Caco-2 (cell line): ENCODE measurements at places on chromosomes 2 and 18. TPM values are rescaled to one million over a fixed set of nuclear protein-coding genes. Genes with fewer than 3 reads are reported as not detected.

- H3K36me3 ChIP-seq: no peaks in the 10 kb centered on the region
- H3K4me1 ChIP-seq: no peaks in the 10 kb centered on the region
- no peak for DNase-seq
- no peaks in the 10 kb centered on the region for H3K27me3 ChIP-seq
- no peak overlapping the region for H3K27ac ChIP-seq
Measured at GRCh38 chr2:214232271-214232670, 178.6 kb upstream of the VWC2L start.

DNA sequence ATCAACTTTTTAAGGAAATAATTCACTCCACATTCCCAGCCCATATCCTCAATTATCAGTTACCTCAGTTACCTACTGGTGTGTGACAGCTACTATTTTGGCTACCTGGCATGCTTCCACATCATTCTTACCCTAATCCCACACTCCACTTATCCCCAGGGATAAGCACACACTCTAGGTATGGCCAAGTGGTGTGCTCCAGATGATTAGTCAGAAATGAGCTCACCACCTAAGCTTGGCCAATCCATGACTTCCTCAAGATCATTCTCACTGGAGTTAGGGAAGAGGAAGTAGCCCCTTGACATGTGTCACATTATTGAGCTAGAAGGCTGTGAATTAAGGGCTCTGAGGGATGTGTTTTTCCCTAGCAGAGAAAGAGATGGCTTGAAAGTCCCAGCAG lies 20.9 kb upstream of the SMAD4 start:
- H3K27me3 ChIP-seq: no peaks in the 10 kb centered on the region
- no peaks in the 10 kb centered on the region for H3K36me3 ChIP-seq
- H3K27ac ChIP-seq: no peak overlapping the region
- H3K4me3 ChIP-seq: no peak overlapping the region
- H3K4me1 ChIP-seq: peaks cover 17% of the 10 kb centered on the region

GRCh38 chr18:33751613-33752221 lies 173.7 kb downstream of the ASXL3 start:
- no peaks in the 10 kb centered on the region for H3K27me3 ChIP-seq
- no peaks in the 10 kb centered on the region for H3K4me1 ChIP-seq
- no peak overlapping the region for H3K27ac ChIP-seq
- no peaks in the 10 kb centered on the region for H3K36me3 ChIP-seq

- no peak for DNase-seq
- no peaks in the 10 kb centered on the region for H3K4me1 ChIP-seq
- no peak overlapping the region for H3K4me3 ChIP-seq
- H3K36me3 ChIP-seq: no peaks in the 10 kb centered on the region
- H3K27ac ChIP-seq: no peak overlapping the region
Measured at GRCh38 chr18:4921548-4921947, 275.5 kb downstream of the AKAIN1 start.

GRCh38 chr2:195656161-195656858 lies 716 bp upstream of the SLC39A10 start:
- H3K27me3 ChIP-seq: no peaks in the 10 kb centered on the region
- H3K36me3 ChIP-seq: no peaks in the 10 kb centered on the region
- H3K27ac ChIP-seq: peak overlapping the region; percentile 92
- DNase-seq: no peak
- peaks cover 29% of the 10 kb centered on the region for H3K4me1 ChIP-seq
- H3K4me3 ChIP-seq: peak overlapping the region; percentile 46

DNA sequence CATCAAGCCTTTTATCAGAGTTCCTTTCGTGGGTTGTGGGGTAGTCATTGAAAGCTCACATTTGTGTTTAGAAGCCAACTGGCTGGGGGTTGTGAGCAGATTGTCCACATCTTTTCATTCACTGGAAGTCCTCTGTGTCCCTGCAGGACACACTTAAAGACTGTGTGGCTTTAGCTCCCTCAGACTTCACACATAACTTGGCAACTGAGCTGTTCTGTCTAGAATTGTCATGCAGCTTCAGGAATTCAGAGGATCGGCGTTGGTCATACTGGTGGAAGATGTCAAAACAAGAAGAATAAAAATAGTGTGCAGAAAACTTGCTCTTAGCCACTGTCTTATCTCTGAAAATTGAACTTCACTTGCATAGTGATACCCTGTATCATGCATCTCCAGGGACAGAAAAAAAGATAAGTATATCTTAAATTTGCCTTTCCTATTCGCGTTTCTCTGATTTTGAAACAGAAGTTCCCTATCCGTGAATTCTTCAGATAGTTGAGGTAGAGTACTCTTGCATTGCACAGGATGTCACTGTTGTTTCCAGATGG lies 49.6 kb downstream of the TRAPPC12 start:
- no peak overlapping the region for H3K4me3 ChIP-seq
- peaks cover 3% of the 10 kb centered on the region for H3K36me3 ChIP-seq
- H3K27ac ChIP-seq: no peak overlapping the region
- no peaks in the 10 kb centered on the region for H3K4me1 ChIP-seq
- no peak for DNase-seq
- H3K27me3 ChIP-seq: no peaks in the 10 kb centered on the region

GRCh38 chr18:77181950-77182707 lies 49.5 kb upstream of the MBP start:
- H3K27me3 ChIP-seq: no peaks in the 10 kb centered on the region
- H3K27ac ChIP-seq: no peak overlapping the region
- no peaks in the 10 kb centered on the region for H3K4me1 ChIP-seq
- H3K36me3 ChIP-seq: no peaks in the 10 kb centered on the region

- no peak overlapping the region for H3K27ac ChIP-seq
- H3K4me3 ChIP-seq: no peak overlapping the region
Measured at GRCh38 chr2:54586494-54586893, 130.4 kb downstream of the SPTBN1 start.

GRCh38 chr2:121052521-121052920 lies 232.5 kb downstream of the TFCP2L1 start:
- no peaks in the 10 kb centered on the region for H3K36me3 ChIP-seq
- no peak overlapping the region for H3K27ac ChIP-seq
- no peak for DNase-seq
- no peak overlapping the region for H3K4me3 ChIP-seq
- H3K27me3 ChIP-seq: no peaks in the 10 kb centered on the region

GRCh38 chr2:174108579-174108978 lies 139.8 kb downstream of the OLA1 start:
- no peak for DNase-seq
- H3K27me3 ChIP-seq: no peaks in the 10 kb centered on the region
- H3K36me3 ChIP-seq: no peaks in the 10 kb centered on the region
- H3K4me1 ChIP-seq: no peaks in the 10 kb centered on the region
- no peak overlapping the region for H3K27ac ChIP-seq

DNA sequence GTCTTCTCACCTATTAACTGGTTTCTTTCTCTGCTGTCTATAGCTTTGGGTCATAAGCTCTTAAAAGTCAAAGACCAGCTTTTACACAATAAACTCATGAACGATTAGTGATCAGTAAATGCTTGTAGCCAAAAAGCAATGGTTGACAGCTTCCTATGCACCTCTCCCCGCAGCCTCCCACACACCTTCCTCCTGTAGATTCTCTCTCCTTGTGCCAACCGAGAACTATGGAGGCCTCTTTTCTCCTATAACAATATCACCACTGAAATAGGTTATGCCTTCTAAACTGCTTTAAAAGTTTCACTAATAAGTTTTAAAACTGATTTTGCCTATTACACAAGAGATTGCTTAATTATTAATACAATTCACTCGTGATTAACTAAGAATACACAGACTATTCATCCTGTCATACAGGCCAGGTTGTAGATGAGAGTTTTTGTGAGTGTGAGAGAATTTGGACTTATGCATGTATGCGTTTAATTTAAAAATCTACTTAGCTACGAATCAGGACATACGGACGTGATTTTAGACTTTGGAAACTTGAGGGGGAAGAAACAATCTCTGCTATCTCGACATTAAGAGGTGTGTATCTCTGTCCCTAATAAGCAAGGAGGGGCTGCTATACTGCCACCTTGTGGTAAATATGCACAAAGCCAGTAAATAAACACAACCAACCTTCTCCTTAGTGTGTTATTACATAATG lies 229.1 kb upstream of the RBBP8 start:
- peaks cover 12% of the 10 kb centered on the region; the same call in 1 of the 2 replicates for H3K4me1 ChIP-seq
- H3K27me3 ChIP-seq: no peaks in the 10 kb centered on the region
- H3K4me3 ChIP-seq: no peak overlapping the region
- no peak overlapping the region for H3K27ac ChIP-seq

GRCh38 chr2:153487448-153487847 lies 8.9 kb upstream of the RPRM start:
- no peaks in the 10 kb centered on the region for H3K27me3 ChIP-seq
- H3K4me3 ChIP-seq: no peak overlapping the region
- H3K36me3 ChIP-seq: no peaks in the 10 kb centered on the region
- no peaks in the 10 kb centered on the region for H3K4me1 ChIP-seq
- no peak overlapping the region for H3K27ac ChIP-seq

DNA sequence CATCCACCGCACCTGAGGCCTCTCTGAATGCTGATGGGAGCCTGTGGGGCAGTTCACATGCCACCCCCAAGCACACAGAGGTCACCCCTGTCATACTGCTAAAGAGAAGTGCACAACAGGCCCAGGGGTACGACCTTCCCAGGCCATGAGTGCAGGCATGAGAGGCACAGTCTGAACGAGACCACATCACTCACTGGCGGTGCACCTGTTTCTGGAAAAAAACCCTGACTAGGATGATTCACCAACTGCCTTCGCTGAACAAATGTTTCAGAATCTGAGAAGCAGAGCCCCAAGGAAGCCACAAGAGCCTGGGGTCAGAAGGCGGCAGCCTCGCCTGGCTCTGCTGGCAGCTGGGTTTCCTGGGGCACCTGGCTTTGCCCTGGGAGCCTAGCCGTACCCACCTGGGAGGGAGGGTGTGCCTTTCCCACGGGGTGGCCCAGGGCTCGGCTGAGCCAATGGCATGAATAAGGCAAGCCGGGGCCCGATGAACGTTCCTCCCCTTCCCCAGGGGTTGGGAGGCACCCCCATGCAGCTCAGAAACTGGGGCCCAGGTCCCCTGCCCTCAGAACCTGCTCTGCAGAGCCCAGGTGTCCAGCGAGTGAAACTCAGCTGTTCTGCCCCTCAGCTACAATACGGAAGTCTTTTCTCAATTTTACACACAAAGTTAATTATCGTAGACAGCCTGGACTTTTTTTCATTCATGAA lies 73.8 kb downstream of the HDAC4 start:
- H3K4me3 ChIP-seq: no peak overlapping the region
- DNase-seq: no peak
- no peaks in the 10 kb centered on the region for H3K36me3 ChIP-seq
- no peaks in the 10 kb centered on the region for H3K4me1 ChIP-seq
- no peak overlapping the region for H3K27ac ChIP-seq
- no peaks in the 10 kb centered on the region for H3K27me3 ChIP-seq

- no peak for DNase-seq
- no peaks in the 10 kb centered on the region for H3K36me3 ChIP-seq
- H3K27me3 ChIP-seq: no peaks in the 10 kb centered on the region
- no peak overlapping the region for H3K4me3 ChIP-seq
- H3K27ac ChIP-seq: no peak overlapping the region
- peaks cover 24% of the 10 kb centered on the region for H3K4me1 ChIP-seq
Measured at GRCh38 chr2:217356781-217357180, 496.9 kb upstream of the TNP1 start.

DNA sequence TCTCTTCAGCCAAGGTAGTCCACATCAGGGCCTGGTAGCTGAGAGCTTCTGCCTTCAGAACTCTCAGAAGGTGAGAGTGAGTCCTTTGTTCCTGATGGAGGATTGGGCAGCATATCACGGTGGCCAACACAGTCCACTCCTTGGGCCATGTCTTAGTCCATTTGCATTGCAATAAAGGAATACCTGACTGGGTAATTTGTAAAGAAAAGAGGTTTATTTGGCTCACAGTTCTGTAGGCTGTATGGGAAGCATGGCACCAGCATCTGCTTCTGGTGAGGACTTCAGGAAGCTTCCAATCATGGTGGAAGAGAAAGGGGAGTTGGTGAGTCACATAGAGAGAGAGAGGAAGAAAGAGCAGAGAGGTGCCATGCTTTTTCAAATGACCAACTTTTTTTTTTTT lies 98.8 kb downstream of the ADCYAP1 start:
- no peaks in the 10 kb centered on the region for H3K4me1 ChIP-seq
- no peaks in the 10 kb centered on the region for H3K27me3 ChIP-seq
- no peak overlapping the region for H3K27ac ChIP-seq
- DNase-seq: no peak
- H3K36me3 ChIP-seq: no peaks in the 10 kb centered on the region

DNA sequence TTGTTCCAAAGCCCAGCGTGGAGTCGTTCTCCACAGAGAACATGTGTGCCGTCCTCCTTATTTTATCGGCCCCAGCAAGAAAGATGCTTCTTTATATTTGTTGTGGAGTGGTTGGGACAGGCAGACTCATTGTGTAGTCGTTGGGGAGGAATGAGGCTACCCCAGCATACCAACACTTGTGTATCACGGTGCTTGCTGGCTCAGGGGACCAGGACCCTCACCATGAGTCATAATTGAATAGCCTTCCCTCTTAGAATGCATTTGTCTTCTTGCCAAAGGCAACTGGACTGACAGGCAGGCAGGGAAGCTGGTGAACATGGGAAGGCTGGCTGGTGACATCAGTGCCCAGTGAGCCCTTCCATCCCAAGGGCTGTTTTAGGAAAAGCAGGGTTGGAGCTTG lies 4.7 kb downstream of the CAPN10 start:
- H3K27ac ChIP-seq: no peak overlapping the region
- no peaks in the 10 kb centered on the region for H3K27me3 ChIP-seq
- H3K36me3 ChIP-seq: no peaks in the 10 kb centered on the region
- no peak overlapping the region for H3K4me3 ChIP-seq

GRCh38 chr2:53051157-53051556 lies 716.4 kb upstream of the CHAC2 start:
- H3K4me3 ChIP-seq: no peak overlapping the region
- DNase-seq: no peak
- no peaks in the 10 kb centered on the region for H3K4me1 ChIP-seq
- H3K27me3 ChIP-seq: no peaks in the 10 kb centered on the region
- no peaks in the 10 kb centered on the region for H3K36me3 ChIP-seq

DNA sequence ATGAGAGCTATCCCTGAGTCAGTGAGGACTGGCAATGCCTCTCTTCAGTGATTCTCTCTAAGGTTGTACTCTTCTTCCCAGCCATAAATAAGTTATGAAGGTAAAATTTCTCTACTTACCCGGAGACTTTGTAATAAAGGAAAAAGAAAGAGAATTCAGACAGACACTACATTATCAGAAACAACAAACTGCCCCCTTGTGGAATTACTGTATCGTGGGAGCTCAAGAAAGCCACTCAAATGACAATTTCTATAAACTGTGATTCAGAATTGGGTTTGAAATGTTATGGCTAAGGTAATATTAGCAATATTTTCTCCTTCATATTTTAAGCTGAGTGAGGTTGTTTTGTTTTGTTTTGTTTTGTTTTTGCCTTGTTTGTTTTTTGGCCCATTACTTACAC lies 155.8 kb upstream of the TANK start:
- no peaks in the 10 kb centered on the region for H3K36me3 ChIP-seq
- no peak overlapping the region for H3K27ac ChIP-seq
- no peaks in the 10 kb centered on the region for H3K4me1 ChIP-seq
- no peaks in the 10 kb centered on the region for H3K27me3 ChIP-seq
- DNase-seq: no peak
- H3K4me3 ChIP-seq: no peak overlapping the region

GRCh38 chr2:222232839-222233238 lies 66.0 kb downstream of the PAX3 start:
- no peaks in the 10 kb centered on the region; the same call in 1 of the 2 replicates for H3K27me3 ChIP-seq
- no peak for DNase-seq
- H3K36me3 ChIP-seq: no peaks in the 10 kb centered on the region

Gene FABP1
- 41.0 and 44.5 TPM in 2 replicates for total RNA-seq

Gene COL4A4
- 8.7 and 9.5 TPM in 2 replicates for total RNA-seq

Gene ELOA2
- total RNA-seq: not detected in 2 replicates

Gene DYSF
- total RNA-seq: 1.7 and 2.2 TPM in 2 replicates

Gene C2orf78
- total RNA-seq: not detected in 2 replicates

Gene MATN3
- total RNA-seq: 16.2 and 18.1 TPM in 2 replicates

Gene WDR35
- total RNA-seq: 7.2 and 8.1 TPM in 2 replicates

Gene ACTG2
- 2.6 and 5.7 TPM in 2 replicates for total RNA-seq

Gene ABCA12
- total RNA-seq: 0.09 TPM in 1 of 2 replicates, not detected in the other

Gene CYP1B1
- total RNA-seq: 1.3 and 1.8 TPM in 2 replicates

Gene CROCC2
- total RNA-seq: not detected in 2 replicates

Gene IL36G
- total RNA-seq: not detected in 2 replicates
